AG08395 (cell line): ENCODE measurements at places on chromosomes 2 and 18.

DNA sequence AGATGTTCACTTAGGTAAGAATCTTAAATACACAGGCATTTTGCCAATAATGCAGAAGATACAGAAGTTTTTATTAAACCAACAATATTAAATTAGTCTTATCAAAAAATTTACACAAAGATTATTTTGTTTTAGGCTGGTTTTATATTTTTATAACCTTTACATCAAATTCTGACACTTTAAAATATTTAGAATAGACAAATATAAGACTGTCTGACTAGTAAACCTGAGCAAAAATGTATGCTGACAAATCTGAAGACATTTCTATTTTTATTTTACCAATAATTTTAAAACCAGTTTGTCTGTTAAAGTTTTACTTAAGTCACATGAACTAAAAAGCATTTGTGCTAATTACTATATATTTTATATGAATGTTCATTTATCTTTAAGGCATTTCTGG lies 72.1 kb upstream of the ZNF236 start:
- DNase-seq = no peak

GRCh38 chr18:61948281-61948741 lies 55.5 kb upstream of the RNF152 start:
- peak; percentile 7 for DNase-seq

DNA sequence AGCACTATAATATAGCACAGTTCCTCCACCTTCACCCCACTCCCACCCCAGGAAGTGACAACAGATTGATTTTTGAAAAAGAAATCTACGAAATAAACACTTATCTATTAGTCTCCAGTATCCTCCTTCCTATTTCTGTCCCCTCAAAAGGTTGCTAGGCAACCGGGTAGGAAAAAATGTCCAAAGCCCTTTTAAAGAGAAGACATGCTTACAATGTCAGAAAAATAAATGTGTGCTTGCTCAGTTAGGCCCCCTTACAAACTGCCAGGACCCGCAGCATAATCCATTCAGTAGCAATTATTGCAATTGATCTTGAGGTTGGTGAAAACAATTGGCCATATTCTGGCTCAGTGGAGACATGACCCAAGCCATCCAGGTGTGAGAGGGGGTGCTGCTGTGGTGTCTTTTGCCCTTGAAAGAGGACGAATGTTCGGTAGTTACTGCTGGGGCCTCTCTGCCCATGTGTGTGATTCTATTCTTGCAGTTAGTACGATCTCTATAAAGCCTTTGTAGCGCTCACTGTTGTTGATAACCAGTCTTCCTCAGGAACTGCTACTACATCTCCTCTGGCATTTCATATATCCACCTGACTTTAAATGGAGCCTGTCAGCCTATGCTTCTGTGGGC lies 144.3 kb downstream of the MYO3B start:
- no peak for DNase-seq

DNA sequence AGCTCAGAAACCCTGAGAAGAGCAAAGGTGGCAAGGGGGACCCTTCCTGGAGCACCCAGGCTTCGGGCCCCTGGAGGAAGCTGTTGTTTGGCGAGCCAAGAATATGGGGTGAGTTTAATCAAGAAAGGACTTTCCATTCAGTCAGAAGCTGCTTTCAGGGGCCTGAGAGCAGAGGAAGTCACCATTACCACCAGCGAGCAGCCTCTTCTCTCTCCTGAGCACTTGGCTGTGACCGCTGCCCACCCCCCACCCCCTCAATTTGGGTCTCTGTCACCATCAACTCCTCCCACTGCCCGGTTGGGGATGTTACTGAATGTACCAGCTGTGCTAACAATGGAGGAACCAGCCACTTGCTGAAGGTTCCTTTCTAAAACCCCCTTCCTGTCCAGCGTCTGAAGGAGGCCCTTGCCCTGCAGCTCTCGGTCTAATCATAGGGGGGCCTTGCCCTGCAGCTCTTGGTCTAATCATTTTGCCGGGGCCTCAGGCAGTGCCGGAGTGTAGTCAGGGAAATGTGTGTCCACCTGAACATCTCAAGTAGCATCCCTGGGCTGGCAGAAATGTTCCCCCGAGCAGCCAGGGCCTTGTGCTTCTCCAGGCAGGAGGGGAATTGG lies 943 bp downstream of the INPP5D start:
- no peak for DNase-seq

- no peak for DNase-seq
Observed at GRCh38 chr2:25543939-25544338, 129.4 kb downstream of the DTNB start.

DNA sequence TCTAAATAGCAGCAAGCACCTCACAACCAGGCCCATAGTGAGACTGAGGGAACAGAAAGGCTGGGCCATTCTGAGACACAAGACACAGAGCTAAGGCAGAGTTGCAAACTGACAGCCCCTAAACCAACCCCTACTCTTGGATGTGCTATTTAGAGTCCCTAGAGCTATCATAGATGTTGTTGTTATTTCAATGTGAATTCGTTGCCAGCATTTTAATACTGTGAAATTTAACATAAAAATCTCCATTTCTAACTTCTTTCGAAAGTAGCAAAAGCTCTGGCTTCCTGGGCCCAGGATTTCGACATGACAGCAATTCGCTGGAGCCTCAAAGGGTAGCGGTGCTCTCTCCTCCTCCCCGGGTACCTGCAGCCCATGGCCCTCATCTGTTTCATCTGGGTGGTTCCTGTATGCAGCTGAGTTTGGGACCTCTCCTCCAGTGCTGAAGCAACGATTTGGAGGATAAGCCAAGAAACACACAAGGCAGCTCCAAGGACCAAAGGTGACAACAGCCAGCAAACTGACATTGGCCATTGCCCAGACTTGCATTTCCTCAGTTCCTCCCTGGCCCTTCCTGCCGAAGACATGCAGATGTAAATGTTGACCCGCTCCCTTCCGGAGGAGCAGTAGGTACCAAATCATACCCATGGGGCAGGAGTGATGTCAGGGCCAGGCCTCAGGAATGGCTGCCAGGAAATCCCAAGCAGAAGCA lies 254.4 kb upstream of the NCKAP5 start:
- DNase-seq = no peak

GRCh38 chr2:134667081-134667480 lies 51.7 kb downstream of the TMEM163 start:
- no peak for DNase-seq

GRCh38 chr18:75173125-75173432 lies 35.9 kb downstream of the PTGR3 start:
- no peak for DNase-seq

DNA sequence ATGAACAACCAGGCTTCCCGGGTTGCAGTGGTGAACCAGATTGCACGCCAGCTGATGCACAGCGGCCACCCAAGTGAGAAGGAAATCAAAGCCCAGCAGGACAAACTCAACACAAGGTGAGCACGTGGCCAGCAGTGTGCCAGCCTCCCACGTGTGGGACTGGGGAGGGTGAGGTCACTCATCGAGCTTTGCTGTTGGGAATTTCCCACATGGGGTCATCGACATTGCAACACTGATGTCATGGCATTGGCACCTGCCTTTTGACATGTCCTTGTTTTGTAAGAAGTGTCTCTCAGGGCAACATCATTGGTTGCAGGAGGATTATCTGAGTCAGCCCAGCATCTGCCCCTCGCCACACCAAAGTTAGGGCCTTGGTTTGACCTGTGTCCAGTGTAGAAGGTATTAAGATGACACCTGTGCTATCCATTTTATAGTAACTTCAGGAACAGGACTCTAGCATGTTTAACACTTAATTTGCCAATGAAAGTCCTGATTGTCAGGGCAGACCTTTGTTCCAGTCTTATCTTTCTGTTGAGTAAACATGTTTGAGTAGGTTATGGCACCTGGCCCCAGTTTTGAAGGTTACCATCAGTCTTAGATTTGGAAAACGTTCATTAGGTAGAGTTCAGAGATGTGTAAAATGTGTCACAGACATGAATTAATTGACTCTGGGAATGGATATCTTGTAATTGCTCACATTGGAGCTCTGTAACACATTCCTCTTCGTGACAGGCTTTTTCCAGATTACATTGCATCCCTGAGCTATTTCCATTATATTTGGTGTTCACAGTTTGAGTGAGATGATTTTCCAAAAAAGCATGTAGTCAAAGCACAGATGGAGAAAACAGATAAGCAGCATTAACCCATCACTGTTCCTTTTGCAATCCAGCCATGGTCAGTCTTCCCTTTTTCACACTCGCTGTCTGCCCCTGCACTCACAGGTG lies 93.3 kb upstream of the EML6 start:
- peak; percentile 29 for DNase-seq

DNA sequence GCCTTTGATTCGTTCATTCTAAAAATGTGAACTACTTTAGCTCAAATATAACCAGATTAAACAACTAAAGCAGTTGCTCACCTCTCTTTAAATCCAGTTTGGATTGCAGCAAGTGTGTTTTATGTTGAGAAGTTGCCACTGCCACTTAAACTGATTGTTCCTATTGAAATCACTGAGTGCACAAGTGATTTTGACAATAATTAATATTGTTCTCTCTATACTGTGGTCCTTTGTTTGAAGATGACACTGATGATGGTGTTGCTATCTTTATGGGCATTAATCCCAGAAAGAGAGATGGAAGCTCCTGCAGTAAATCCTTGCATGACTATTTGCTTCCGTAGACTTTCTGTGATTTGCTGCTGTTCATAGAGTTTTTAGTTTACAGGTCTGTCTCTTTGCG lies 251.4 kb upstream of the ZEB2 start:
- no peak for DNase-seq

DNA sequence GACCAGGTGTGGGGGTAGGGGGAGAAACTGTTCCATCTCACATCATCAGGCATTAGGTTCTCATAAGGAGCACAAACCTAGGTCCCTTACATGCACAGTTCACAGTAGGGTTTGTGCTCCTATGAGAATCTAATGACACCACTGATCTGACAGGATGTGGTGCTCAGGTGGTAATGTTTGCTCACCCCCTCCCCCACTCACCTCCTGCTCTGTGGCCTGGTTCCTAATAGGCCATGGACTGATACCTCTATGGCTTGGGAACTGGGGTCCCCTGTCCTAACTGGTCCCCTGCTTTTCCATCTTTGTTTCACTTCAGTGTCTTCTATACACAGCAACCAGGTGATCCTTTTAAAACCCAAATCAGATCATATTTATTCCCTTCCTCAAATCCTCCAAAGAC lies 267.8 kb downstream of the TNS1 start:
- no peak for DNase-seq

GRCh38 chr2:219252570-219252899 lies 508 bp upstream of the TUBA4B start:
- DNase-seq = no peak

- no peak for DNase-seq
Observed at GRCh38 chr2:140256080-140256479, 1475.9 kb upstream of the NXPH2 start.

DNA sequence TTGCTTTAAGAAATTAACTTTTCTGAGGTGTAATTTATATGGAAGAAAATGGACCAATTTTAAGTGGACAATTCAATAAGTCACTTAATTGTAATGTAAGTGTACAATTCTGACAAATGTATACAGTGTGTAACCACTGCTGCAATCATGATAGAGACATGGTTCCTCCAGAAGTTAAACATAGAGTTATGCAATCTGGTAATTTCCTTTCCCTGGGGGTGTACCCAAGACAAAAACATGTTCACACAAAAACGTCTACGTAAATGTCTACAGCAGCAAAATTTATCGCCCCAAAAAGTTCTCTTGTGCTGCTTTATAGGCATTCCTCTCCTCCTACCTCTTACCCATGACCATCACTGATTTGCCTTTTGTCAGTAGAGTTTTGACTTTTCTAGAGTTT lies 141.5 kb downstream of the AQP4 start:
- DNase-seq = no peak

DNA sequence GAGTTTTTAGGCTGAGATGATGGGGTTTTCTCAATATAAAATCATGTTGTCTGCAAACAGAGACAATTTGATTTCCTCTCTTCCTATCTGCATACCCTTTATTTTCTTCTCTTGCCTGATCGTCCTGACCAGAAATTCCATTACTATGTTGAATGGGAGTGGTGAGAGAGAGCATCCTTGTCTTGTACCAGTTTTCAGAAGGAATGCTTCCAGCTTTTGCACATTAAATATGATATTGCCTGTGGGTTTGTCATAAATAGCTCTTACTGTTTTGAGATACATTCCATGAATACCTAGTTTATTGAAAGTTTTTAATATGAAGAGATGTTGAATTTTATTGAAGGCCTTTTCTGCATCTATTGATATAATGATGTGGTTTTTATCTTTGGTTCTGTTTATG lies 181.8 kb downstream of the GBX2 start:
- no peak for DNase-seq

DNA sequence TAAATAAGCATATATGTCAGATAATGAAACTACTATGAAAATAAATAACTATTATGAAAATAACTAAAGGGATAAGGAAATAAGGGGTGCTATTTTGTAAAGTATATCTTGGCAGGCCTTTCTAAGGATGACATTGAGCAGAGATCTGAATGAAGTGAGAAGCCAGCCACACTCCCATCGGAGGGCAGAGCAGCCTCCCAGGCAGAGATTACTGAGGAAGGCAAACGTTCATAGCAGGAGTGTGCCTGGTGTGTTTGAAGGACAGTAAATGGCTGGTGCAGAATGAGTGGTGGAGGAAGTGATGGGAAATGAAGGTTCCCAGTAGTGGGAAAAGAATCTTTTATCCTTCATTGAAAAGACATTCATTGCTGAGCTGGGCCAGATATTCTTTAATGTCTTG lies 62.5 kb downstream of the SPHKAP start:
- DNase-seq = no peak

DNA sequence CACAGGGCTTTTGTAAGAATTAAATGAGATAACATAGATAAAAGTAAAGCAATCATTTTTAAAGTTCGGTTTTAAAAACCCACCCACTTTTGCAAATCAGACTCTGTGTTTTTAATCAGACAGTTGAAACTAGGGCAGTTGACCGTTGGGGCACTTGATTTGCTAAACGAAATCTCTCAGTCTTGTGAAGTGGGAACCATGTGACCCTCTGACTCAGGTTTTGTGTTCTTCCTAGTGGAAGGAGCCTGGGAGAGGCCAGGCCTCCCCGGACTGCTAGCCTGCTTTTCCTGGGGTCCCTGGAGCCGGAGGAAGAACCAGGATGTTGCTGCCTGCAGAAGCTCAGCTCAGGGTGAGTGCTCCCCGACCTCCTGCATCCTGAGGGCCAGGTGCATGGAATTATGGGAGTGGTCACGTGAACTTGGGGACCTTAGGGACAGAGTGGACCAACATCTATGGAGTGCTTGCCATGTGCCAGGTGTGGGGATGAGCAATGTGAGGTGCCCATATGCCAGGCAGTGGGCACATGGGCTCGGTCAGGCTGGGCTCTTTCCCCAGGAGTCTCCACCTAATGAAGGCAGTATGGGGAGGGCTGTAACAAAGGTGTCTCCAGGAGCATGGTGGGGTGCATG lies 3.9 kb downstream of the C2orf72 start:
- no peak for DNase-seq

GRCh38 chr2:227608561-227609338 lies 5.9 kb downstream of the SCYGR3 start:
- no peak for DNase-seq
